Activated CD4-positive, CD25-positive, alpha-beta regulatory T cell treated with anti-CD3 and anti-CD28 coated beads, Interleukin-2, amount 50 U/mL, for 72 hours (primary cell): ENCODE measurements at places on chromosomes 16 and 17.
A peak's percentile ranks its signal among the peaks of the same experiment; 100 is the strongest.

GRCh38 chr17:75681289-75681688 lies 14.2 kb downstream of the SAP30BP start:
- DNase-seq = no peak

DNA sequence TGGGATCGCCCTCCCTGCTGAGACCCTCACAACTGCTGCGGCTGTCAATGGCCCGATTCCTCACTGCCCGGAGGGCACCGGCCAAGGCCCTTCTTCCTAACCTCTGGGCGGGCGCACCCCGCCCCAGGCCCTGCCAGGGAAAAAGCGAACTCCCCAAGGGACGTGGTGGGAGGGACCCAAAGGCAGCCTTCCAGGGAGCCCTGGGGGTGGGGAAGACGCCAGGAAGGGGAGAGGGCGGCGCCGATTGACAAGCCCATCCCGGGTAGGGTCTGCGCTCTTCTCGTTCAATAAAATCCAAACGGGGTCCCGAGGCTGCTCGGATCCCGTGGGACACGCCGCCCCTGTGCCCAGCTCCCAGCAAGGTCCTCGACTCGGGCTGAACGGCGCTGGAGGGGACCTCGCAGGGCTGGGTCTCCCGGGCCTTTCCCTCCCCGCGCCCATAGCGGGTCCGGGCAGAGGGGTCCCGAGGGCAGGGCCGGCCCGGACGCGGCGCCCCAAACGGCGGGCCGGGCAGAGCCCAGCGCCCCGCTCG lies 416 bp downstream of the KIFC3 start:
- no peak for DNase-seq

DNA sequence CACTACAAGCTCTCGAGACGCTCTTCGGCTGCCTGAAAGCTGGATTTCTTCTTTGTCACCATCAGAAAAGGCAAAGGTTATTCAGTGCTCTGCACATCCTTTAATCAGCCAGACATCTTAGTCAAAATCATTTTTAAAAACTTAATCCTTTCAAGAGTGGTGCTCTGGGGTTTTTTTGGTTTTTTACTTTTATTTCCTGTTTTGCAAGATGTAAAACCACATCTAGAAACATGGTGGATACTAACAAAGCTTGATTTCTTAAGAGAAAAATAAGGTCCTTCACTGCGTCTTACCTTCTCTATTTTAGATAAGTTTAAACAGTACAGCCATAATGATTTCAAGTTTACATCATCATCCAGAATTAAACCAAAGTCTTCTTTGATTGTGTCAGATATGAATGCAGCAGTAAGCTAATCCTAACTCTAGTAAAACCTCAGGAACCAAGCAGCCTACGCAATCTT lies 6.3 kb downstream of the ANKRD11 start:
- DNase-seq = no peak

- DNase-seq = no peak
These were observed 191.9 kb downstream of the MRTFB start for GRCh38 chr16:14263011-14263410.

- DNase-seq = no peak
These were observed 273.1 kb downstream of the CDH13 start for GRCh38 chr16:82899731-82900450.

GRCh38 chr17:49402706-49403105 lies 12.0 kb downstream of the PHB1 start:
- no peak for DNase-seq

DNA sequence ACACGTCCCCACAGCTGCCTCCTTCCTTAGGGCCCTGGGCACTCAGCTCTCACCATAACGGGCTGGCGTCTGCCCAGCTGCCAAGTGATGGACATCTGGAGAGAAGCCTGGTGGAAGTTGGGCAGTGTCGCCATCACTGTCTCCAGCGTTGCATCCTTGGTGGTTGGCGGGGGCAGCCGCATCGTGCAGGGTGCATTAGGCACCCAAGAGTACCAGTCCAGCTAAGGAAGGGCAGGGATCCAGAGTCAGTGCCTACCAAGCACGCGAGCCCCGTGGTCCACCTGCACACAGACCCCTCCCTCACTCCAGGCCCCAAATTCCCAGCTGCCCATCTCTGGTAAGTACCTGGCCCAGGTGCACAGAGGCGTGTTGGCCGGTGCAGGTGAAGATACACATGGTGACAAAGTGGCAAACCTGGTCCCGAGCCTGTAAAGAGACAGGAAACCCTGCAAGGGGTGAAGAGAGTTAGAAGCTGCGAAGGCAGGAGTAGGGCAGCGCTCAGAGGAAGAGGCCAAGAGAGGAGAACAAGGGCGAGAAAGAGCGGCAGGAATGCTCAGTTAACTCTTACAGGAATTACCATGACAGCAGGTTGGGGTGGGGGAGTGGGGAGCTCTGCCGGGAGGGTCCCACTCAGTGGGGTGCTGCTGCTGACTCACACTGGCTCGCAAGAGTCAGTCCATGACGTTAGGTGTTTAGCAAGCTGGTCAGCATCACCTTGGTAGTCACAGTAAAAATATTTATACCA lies 9.5 kb downstream of the ALOX15 start:
- DNase-seq = no peak

GRCh38 chr16:27994686-27995085 lies 68.8 kb downstream of the GSG1L start:
- no peak for DNase-seq

GRCh38 chr16:71726476-71727315 lies 2.2 kb upstream of the PHLPP2 start:
- no peak for DNase-seq

GRCh38 chr17:80855948-80856862 lies 135.4 kb upstream of the CHMP6 start:
- peak; percentile 77 for DNase-seq

DNA sequence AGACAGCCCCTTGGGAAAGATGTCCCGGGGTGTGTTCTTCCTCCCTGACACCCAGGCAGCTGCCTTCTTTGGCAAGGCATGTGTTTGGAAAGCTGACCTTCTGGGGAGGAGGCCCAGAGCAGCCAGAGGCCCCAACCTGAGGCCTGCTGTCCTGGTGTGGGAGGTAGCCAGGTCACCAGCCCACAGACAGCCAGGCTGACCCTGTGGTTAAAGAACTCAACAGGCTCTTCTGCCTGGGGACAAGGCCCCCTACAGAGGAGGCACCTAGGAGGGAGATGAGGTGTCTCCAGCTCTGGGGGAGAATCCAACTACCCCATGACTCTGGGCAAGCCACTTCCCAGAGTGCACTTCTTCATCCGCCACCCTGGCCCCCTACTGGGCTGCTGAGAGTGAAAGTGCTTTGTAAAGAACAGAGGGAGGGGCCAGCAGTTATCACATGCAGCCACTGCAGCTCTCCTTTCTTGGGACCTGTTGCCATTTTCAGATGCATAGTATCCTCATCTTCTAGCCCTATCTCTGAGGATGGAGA lies 13.1 kb upstream of the SREBF1 start:
- DNase-seq = peak; percentile 49

GRCh38 chr16:57374067-57374534 lies 1.8 kb downstream of the CX3CL1 start:
- no peak for DNase-seq

DNA sequence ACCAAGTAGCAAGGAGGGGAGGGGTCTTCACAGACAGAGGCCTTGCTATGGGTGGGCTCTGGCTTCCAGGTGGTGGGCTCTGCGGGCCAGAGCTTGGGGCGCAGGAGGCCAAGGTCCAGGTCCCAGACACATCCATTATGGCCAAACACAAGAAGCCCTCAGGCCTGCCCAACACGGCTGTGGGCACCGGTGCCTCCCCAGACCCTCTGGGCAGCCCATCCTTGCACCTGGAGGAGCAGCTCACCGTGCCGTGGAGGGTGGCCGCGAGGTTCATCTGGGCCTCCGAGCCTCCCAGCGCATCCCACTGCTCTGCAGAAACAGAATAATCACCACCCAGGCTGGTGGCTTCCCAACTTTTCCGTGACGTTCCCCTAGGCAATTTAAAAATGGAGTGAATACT lies 55.9 kb downstream of the TBC1D16 start:
- peak; percentile 14 for DNase-seq

DNA sequence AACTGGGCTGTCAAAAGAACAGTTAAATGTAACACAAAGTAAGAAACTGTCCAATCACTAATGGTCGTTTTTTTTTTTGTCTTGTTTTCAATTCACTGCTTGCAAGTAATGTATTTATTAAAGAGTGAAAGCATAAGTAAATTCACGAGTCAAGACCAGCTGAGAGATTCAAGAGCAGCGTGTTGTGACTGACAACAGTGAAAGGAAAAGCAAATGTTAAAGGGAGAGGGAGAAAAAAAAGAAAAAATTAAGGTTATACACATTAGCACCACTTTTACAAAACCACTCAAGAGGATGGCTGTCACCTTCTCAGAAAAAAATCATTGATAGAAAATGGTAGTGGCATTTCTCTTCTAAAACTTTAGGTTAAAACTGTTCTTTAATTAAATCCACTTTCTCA lies 36.1 kb downstream of the GPATCH8 start:
- no peak for DNase-seq
